H9 (cell line): ENCODE measurements at places on chromosomes 5 and 9. TPM values are rescaled to one million over a fixed set of nuclear protein-coding genes. Genes with fewer than 3 reads are reported as not detected.

Gene P4HA2
- total RNA-seq: 15.1 and 15.3 TPM in 2 replicates

Gene GARIN3
- total RNA-seq: not detected in 2 replicates

DNA sequence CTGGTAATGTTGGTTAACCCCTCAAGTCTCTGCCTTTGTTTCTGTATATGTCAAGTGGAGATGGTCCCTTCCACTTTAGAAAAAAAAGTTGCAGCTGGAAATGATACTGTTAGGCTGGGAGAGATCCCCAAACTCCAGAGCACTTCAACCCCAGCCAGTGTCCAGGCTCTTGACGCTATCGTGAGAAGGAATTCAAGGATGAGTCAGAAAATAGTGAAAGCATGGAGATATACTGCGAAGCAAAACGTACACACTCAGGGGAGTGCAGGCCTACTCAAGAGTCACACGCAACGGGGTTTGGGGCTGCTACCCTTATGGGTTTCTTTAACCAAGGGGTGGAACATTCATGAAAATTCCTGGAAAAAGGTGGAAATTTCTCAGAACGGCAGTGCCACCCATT, 24.9 kb downstream of the KCNV2 start:
- no peaks in the 10 kb centered on the region for H3K4me1 ChIP-seq
- no peak overlapping the region for H3K27ac ChIP-seq
- H3K27me3 ChIP-seq: no peaks in the 10 kb centered on the region
- H3K4me3 ChIP-seq: no peak overlapping the region

- no peak overlapping the region for H3K4me3 ChIP-seq
- H3K36me3 ChIP-seq: no peaks in the 10 kb centered on the region; the same call in 2 of the 3 replicates
- H3K4me1 ChIP-seq: no peaks in the 10 kb centered on the region; the same call in 1 of the 2 replicates
- no peaks in the 10 kb centered on the region; the same call in 1 of the 2 replicates for H3K27me3 ChIP-seq
These were observed 7.0 kb downstream of the IGFBPL1 start for GRCh38 chr9:38417003-38417945.

GRCh38 chr5:123209502-123210027, 120.5 kb downstream of the PRDM6 start:
- no peaks in the 10 kb centered on the region for H3K27me3 ChIP-seq
- H3K4me3 ChIP-seq: no peak overlapping the region
- no peak overlapping the region for H3K27ac ChIP-seq
- no peaks in the 10 kb centered on the region; the same call in 1 of the 2 replicates for H3K36me3 ChIP-seq
- no peak for DNase-seq
